BJ (cell line): ENCODE measurements at places on chromosomes 13 and 19.

- no peak for DNase-seq
Measured at GRCh38 chr19:55176076-55176475, 4.0 kb downstream of the SYT5 start.

DNA sequence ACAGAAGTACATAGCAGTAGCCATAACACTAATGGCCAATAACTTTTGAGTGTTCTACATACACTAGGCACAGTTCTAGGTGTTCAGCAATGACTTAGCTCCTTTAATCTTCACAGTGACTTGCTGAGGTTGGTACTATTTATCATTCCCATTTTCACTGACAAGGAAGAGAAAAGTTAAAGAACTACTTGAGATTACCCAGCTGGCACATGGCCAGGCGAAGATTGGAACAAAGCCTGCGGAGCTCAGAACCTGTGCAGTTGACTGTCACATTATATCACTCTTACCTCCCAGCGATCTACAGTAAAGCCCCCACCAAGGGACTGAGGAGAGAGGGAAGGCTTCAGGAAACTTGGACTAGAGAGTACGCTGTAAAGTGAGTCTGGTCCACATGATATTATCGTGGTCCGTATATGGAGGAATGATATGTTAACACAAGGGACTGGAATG lies 42.4 kb upstream of the WDFY2 start:
- DNase-seq: no peak

DNA sequence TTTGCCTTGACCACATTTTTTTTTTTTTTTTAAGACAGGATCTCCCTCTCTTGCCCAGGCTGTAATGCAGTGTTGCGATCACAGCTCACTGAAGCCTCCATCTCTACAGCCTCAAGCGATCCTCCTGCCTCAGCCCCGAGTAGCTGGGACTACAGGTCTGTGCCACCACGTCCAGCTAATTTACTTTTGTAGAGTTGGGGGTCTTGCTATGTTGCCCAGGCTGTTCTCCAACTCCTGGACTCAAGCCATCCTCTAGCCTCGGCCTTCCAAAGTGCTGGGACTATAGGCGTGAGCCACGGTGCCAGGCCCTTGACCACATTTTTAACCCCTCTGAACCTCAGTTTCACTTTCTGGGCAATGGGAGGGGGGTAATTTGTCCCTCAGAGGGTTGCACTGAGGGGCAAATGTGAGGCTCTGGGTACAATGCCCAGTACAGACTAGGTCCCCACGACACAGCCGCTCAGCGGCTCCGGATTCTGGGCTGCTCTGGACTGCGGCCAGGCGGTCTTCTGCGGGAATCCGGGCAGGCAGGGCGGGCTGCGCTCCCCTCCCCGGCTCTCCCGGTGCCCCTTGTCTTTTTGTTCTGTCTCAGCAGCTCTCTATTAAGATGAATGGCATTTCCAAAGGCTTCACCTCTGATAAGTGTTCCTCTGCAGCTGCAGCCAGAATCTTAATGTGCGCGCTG lies 3.8 kb upstream of the ALOX5AP start:
- DNase-seq: no peak

DNA sequence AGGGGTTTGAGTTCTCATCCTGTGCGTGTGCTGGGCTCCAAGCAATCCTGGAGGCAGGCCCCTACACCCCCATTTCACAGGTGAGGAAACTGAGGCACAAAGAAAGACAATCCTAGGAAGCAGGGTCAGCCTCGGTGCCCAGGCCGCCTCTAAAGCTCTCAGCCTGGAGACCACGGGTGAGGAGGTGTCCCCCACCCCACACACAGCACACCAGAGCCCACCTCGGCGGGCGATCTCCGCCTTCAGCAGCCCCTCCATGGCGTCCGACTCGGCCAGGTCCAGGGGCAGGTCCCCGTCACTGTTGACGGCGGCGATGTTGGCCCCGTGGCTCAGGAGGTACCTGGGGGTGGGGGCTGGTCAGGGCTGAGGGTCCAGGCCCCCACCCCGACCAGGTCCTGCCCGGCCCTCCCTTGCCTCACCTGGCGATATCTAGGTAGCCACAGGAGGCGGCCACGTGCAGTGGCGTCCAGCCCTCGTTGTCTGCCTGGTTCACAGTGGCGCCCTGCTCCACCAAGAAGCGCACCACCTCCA lies 5.1 kb downstream of the PPP1R12C start:
- no peak for DNase-seq

GRCh38 chr13:50677687-50678463 lies 165.6 kb downstream of the DLEU7 start:
- DNase-seq: no peak

- no peak for DNase-seq
Measured at GRCh38 chr13:19860884-19861655, 2.4 kb downstream of the ZMYM5 start.

DNA sequence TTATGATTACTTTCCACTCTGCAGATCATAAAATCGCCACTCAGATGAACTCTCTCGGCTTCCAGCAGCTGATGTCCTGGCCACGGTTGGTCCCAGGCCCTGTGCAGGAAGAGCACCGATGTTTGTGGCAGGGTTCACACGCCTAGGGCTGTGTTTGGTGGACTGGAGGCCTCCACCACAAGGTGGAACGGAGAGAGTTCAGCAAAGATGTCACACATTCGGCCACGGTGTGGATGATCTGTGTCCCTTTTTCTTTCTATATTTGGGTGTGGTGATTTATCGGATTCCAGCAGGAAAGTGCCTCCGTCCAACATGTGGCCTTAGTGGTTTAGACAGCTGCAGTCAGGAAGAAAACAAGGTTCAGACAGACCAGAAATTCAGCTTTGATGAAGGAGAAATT lies 521 bp upstream of the SHISA2 start:
- no peak for DNase-seq

DNA sequence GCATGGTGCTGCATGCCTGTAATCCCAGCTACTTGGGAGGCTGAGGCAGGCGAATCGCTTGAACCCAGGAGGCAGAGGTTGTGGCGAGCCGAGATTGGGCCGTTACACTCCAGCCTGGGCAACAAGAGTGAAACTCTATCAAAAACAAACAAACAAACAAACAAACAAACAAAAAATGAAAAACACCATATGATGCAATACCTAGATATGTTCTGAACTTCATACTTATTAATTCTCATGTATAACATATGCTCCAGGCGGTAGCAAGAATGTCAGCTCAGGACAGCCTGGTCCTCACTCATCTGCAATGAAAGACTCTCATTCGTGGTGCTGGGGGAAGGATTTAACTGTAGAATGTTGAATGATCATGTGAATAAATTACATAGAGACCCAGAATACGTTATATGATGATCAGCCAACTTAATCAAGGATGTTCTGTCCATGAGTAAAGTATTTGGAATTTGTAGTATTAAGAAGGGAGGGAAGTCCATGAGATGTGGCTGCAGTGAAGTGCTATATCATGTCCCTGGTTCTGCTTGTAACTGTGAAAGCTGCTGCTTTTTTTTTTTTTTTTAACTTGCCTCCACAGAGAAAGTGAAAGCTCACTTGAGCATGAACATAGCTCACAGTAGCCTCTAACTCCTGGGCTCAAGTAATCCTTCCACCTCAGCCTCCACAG lies 206.8 kb downstream of the UQCRFS1 start:
- peak; percentile 29 for DNase-seq

- DNase-seq: no peak
Measured at GRCh38 chr13:19725320-19725719, 57.4 kb downstream of the PSPC1 start.

DNA sequence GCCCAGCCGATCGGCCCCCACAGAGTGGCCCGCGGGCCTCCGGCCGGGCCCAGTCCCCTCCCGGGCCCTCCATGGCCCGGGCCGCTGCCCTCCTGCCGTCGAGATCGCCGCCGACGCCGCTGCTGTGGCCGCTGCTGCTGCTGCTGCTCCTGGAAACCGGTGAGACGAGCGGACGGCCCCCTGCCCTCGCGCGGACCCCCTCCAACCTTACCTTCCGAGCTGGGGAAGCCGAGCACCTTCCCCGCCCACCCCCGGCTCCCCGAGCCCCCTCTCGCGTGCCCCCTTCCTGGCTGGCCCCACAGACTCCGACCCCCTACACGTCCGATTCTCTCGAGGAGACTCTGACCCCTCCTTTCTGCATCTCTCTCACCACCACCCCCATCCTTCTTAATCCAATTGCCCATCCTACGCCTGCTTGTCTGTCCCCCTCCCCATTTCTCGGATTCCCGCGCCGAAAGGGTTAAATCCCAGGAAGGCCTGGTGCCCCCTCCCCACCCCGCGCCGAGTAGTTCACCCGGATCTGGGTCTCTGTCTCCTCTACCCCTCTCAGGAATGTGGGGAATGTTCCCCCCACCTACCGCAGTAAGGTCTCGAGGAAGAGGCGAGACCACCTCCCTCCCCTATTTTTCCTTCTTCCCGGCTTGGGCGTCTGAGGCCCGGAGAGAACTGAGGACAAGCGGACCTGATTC lies 502 bp downstream of the NECTIN2 start:
- DNase-seq: no peak

DNA sequence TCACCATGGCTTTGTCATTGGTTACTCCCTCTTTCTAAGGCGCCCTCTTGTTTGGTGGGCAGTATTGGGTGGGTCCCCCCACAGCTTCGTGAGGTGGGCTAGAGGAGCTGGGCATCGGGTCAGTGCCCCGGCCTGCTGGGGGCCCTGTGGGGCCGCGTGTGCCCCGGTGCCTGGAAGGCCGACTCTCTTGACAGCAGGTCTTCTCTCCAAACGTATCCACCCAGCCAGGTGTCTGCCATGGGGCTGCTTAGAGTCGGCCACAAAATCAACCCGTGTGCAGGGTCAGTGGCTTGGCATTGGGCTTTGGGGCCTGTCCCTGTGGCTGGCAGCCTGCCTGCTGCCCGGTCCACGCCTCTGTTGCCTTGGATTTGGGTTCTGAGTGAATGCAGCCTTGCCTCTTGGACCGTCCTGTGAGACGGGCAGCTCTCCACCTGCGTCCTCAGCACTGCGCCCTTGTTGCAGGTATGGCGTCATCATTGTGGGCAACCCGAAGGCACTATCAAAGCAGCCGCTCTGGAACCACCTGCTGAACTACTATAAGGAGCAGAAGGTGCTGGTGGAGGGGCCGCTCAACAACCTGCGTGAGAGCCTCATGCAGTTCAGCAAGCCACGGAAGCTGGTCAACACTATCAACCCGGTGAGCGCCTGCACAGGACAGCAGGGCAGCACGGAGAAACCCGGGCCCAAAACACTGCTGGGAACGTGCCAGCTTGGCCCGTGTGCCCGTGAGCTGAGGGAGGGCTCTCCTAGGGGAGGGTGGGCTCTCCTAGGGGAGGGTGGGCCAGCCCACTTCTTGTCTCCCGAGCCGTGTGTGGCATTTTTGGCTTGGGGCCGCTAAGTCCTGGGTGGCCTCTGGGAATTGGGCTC lies 31.4 kb downstream of the UPF1 start:
- no peak for DNase-seq

- DNase-seq: no peak
Measured at GRCh38 chr19:55304980-55305379, 20.2 kb downstream of the TMEM150B start.

DNA sequence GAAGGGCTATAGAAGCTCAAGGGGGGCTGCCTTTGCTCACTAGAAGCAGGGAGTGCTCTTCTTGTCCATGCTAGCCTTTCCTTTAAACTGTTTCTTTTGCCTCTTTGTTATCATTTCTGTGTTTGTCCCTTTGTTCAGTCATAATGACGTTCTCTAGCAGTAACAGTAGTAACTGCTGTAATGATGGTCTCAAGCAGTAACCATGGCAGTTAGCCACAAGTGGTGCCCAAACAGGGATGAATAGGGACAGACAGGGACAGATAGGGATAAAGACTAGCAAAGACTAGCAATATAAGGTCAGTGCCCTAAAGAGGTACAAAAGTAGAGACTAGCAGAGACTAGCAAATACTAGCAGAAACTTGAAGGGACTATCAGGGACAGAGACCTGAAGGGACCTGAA lies 869.0 kb upstream of the PRR20A start:
- no peak for DNase-seq

GRCh38 chr13:37416291-37417059 lies 182.1 kb downstream of the POSTN start:
- no peak for DNase-seq

DNA sequence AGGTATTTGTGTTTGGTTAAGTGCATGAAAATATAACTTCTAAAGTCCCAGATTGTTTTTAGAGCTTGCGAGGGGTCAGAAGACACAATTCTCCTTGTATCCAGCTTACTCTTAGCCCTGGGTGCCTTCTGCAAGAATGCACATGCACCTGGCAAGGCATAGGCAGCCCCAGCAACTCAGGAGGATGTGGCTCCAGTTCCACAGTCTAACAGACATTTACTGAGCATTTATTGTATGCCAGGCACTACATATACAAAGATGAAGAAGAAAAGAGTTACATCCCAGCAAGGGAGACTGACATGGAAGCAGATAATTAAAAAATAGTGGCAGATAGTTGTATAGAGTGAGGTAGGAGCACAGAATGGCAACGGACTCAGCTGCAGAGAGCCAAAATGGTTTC lies 101.1 kb upstream of the FRY start:
- DNase-seq: no peak

GRCh38 chr13:51628059-51628852 lies 44.0 kb downstream of the WDFY2 start:
- no peak for DNase-seq

GRCh38 chr13:36006347-36006746 lies 124.8 kb downstream of the DCLK1 start:
- no peak for DNase-seq

GRCh38 chr13:48586591-48587103 lies 53.8 kb upstream of the RCBTB2 start:
- no peak for DNase-seq

DNA sequence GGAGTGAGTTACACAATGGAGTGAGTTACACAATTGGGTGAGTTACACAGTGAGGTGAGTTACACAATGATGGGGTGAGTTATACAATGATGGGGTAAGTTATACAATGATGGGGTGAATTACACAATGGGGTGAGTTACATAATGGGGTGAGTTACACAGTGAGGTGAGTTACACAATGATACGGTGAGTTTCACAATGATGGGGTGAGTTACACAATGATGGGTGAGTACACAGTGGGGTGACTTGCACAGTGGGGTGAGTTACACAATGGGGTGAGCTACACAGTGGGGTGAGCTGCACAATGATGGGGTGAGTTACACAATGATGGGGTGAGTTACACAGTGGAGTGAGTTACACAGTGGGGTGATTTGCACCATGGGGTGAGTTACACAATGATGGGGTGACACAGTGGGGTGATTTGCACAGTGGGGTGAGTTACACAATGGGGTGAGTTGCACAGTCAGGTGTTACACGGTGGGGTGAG lies 52.5 kb upstream of the GAS6 start:
- DNase-seq: no peak

- DNase-seq: no peak
Measured at GRCh38 chr13:25768376-25768775, 283.4 kb downstream of the SHISA2 start.

GRCh38 chr19:13935765-13936510 lies 2.3 kb downstream of the PODNL1 start:
- no peak for DNase-seq

DNA sequence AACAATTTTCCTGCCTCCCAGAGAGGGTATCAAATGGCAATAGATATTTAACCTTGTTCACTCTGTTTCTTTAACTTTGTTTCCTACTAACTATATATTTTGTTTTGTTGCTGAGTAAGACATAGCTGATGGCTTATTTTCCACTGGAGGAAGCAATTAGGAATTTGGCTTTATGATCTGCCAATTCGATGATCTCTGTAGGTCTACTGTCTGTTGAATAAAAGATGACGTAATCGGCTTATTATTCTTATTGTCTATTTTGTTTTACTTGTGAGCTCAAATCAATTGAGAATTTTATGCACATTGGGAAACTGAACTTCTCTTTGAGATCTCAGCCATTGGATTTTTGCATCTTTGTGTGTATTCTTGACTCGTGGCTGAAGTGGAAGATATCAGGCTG lies 862.6 kb downstream of the EFNB2 start:
- no peak for DNase-seq

- DNase-seq: no peak
Measured at GRCh38 chr19:1373534-1374249, 10.0 kb upstream of the NDUFS7 start.
